RKO (cell line): ENCODE measurements at places on chromosomes 5 and 9.

DNA sequence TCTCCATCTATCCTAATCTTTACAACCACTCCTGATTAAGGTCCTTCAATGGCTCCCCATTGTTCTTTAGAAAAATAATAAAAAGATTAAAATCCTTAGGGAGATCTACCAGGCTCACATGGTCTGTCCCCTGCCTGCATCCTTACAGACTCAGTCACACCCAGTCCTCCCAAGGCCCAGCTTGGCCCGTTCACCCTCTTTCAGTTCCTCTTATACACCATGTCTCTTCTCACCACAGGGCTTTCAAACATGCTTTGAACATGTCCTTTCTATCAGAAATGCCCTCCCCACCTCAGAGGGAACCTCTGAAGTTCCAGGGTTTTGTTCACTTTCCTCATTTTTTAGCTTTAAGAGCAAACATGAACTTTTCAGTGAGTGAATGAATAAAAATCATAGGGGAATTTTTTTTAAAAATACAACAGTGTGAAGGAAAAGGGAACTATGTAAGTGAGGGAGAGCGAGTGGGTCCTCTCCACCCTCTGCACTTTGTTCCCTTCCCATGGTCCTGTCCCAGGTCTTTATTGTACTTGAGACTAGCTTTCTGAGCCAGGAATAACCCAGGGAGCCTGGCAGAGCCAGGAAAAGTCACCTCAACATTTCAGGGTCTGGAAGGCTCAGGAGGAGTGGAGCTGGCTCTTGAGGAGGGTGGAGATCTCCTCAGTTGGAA is 55.3 kb downstream of the TRPC7 start:
- no peak for DNase-seq

DNA sequence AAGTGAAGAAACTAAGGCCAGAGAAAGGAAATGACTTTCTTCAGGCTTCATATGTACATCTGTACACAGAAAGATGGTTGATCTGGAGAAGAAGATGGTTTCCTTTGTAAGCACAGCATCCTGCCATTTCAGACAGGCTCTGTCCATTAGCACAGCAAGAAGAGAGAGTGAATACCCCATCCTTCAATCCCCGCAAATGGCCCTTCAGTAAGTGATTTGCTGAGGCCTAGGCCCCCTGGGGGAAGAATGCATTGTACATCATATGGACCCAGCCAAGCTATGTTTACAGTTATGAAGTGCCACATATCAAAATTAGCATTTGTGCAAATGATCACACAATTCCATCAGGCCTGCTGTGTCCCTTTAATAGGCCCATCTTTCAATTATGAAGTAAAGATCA is 657.4 kb downstream of the BRINP1 start:
- DNase-seq: no peak

GRCh38 chr9:89179895-89180734 is 1.5 kb upstream of the SHC3 start:
- peak; percentile 99 for DNase-seq

GRCh38 chr5:30413540-30413939 is 779.9 kb upstream of the CDH6 start:
- no peak for DNase-seq

DNA sequence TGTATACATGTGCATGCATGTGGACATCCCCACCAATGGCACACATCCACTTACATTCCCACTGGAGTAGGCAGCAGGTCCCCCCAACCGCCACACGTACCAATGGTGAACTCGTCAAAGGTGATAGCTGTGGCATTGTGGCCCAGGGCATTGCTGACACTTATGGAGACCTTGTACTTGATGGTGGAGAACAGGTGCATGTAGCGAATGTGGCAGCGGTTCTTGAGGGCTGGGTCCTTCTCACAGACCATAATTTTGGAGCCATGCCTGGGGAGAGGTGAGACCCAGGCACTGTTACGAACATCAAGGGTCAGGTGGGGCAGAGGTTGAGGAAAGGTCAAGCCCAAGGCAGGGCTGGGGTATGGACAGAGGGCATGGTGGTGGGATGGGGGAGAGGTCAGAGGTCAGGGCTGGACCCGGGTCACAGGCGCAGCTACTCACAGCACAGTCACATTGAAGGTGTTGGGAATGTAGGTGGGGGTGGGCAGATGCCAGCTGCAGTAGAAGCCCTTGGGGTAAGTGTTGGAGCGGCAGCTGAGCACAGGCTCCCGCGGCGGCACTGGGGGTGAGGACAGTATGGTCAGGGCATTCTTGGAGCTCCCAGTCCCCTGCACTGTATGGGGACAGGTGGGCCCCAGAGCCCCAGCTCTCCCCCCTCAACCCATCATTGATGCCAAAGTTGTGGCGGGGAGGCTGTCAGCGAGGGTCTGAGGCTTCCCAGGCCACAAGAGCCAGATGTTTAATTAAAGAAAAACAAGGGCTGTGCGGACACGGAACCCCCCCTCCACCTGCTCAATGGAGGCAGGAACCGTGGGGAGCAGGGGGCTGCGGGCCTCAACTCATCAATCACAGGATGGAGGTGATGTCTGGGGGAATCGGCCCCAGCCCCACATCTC is 31.9 kb downstream of the CNTFR start:
- no peak for DNase-seq

GRCh38 chr5:151598984-151599383 is 7.9 kb upstream of the FAT2 start:
- DNase-seq: no peak

- DNase-seq: no peak
These were observed 37.3 kb downstream of the SEC61B start for GRCh38 chr9:99259231-99259918.

DNA sequence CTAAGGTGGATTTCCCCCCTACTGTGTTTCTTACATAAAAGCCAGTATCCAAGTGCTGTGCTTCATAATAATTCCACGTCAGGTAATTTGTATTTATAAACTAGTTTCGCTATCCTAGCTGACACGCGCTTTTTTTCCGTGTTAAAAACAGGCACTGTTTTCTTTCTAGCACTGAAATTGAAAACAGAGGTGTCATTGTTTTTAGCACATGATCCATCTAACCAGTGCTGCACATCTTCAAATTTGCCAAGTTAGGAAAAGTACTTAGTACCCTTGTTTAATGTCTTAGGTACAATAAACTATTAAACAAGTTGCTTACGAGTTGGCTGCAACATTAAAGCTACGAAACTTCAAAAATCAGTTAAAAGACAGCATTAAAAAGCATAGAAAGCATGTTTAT is 49.9 kb downstream of the JMY start:
- DNase-seq: no peak

- no peak for DNase-seq
These were observed 415.1 kb upstream of the ADAMTSL1 start for GRCh38 chr9:18058564-18059442.

- DNase-seq: no peak
These were observed 209.0 kb upstream of the FBXL7 start for GRCh38 chr5:15290953-15291352.

- DNase-seq: no peak
These were observed 129.3 kb downstream of the ENTREP1 start for GRCh38 chr9:69454321-69454720.

- DNase-seq: no peak
These were observed 12.6 kb downstream of the HK3 start for GRCh38 chr5:176886336-176887251.

GRCh38 chr5:78221964-78222451 is 72.5 kb downstream of the AP3B1 start:
- peak; percentile 11 for DNase-seq

GRCh38 chr5:119070578-119070827 is 384 bp upstream of the DMXL1 start:
- no peak for DNase-seq

DNA sequence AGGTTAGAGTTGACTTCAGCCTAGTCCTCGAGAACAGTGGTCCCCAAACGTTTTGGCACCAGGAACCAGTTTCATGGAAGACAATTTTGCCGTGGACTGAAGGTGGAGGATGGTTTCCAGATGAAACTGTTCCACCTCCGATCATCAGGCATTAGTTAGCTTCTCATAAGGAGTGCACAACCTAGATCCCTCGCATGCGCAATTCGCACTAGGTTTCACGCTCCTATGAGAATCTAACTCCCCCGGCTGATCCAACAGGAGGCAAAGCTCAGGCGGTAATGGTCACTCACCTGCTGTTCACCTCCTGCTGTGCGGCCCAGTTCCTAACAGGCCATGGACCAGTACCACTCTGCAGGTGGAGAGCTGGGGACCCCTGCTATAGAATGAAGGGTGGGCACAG is 163.6 kb downstream of the CDH6 start:
- DNase-seq: no peak

- no peak for DNase-seq
These were observed 89.3 kb upstream of the TNC start for GRCh38 chr9:115207003-115207836.

- DNase-seq: no peak
These were observed 44.6 kb downstream of the PNPLA7 start for GRCh38 chr9:137505421-137506140.

DNA sequence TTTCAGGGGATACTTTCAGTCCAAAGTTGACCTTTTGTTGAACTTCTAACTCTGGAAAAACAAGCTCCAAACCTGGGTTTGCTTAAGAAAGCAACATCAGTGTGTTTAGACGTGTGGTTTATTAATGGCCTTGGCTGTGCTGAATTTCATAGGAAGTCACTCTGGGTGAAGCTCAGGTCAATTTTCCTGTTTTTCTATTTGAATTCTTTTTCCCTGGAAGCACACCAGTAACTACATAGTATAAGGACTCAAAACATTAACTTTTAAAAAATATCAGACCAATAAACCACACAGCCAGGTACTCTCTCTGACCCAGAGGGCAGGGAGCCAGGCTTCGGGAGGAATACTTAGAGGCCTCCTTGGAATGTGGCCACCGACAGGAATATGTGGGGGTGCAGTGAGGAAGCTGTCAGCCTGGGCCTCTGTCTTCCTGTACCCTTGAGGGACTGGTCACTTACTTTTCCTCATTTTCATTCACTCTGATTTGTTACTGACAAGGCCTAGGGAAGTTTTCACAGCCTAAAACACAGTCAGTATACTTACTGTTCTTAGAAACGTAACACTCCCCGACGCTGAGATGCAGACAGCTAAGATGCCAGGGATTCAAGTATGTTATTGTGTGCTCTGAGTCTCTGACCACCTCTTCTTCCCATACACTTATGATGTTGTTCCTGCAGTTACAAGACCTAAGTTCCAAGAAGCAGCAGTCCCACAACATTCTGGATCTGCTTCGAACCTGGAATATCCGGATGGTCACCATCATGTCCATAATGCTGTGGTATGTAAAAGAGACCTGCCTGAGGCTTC is 18.9 kb downstream of the SLC22A5 start:
- no peak for DNase-seq

DNA sequence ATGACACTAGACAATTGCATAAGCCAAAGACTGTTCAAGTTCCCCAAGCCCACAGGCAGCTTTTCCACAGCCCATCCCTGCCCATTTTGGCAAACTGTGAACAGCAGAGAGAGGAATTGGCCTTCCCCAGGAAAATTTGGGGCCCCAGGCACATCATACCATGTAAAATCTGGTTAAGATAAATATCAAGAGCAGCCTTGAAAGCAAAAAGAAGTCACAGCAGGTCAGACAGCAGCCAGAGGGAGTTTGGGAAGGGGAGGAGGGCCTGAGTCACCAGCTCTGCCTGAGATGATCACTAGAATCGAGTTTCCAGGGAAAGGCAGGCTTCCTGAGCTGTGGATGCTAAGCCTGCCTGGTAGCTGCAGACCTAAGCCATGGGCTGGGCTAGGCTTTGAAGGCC is 179.2 kb downstream of the RFK start:
- peak; percentile 4 for DNase-seq

DNA sequence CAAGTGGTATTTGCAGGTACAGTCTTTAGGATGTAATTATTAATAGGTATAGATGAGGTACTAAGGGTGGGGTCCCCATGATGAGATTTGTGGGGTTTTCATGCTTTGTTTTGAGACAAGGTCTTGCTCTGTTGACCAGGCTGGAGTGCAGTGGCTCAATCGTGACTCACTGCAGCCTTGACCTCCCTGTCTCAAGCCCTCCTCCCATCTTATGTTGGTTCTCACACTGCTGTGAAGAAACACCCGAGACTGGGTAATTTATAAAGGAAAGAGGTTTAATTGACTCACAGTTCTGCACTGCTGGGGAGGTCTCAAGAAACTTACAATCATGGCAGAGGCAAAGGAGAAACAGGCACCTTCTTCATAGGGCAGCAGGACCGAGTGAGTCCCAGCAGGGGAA is 217.5 kb downstream of the CDK5RAP2 start:
- no peak for DNase-seq

GRCh38 chr9:100601216-100601615 is 23.3 kb downstream of the CAVIN4 start:
- peak; percentile 79 for DNase-seq

DNA sequence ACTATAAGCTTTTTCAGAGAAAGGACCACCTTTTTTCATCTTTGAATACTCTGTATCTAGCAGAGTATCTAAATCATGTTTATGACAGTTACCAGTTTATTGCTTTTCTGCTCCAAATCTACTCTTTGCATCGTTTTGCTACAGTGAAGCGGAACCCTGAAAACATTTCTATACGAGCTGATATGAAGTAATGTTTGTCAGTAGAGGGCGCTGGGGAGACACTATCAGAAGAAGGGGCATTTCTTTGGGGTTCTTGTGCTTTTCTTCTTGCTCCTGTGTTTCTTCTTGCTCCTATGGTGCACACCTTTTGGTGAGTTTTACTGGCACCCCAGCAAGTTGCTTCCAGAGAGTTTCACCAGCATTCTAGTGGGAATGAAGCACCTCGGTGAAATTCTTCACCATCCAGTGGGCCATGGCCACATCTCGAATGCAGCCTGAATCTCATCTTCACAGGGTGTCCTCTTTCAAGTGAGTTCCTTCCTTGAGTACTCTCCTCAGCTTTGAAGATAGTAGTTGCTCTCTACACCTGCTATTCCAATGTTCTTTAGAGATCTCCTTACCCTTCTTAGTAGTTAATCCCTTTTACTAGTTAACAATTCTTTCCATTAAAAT is 98.4 kb downstream of the FGF1 start:
- peak; percentile 51 for DNase-seq

DNA sequence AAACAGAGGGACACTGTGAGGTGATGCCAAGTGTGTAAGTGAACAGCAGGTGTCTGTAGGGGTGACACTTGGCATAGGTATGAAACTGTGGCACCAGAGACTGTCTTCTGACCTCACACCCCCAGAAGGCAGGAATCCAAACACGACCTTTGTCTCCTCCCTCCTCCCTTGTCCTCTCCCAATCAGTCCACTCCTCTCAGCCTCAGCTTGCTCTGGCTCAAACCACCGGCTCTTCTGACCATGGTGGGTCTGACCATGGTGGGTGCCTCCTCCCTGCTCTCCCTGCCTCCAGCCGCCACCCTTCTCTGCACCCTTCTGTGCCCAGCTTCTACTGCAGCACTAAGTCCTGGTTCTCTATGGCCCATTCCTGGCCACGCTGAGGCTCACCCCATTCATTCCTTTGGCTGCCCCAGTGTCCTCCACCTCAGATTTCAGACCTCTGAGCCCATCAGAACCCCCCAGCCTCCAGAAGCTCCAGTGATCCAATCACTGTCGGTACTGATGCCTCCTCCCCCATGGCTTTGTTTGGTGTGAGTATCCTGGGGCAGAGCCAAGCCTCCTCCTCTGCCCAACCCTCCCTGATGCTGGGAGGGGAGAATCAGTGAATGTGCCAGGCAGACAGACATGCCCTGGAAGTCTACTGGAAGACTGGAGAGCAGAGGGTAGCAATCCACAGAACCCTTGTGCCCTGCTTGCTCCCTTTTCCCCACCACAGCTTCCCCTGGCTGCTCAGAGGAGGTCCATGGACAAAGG is 1.7 kb upstream of the ARID3C start:
- no peak for DNase-seq
